ENCODE measurements at places on chromosomes 12 and 14. TPM values are rescaled to one million over a fixed set of nuclear protein-coding genes. Genes with fewer than 3 reads are reported as not detected.

KRT75 gene
- not detected for total RNA-seq

GRCh38 chr14:101077481-101078074 is 174.1 kb upstream of the RTL1 start:
- no peak for DNase-seq

GRCh38 chr14:36065831-36066230 is 110.7 kb downstream of the PTCSC3 start:
- no peak for DNase-seq

GRCh38 chr12:41011939-41012338 is 176.2 kb upstream of the PDZRN4 start:
- no peak for DNase-seq
